Stimulated activated CD4-positive, alpha-beta T cell treated with anti-CD3 and anti-CD28 coated beads, Interleukin-15, amount 100 ng/mL, for 24 hours (primary cell): ENCODE measurements at places on chromosomes 2 and 18.
A peak's percentile ranks its signal among the peaks of the same experiment; 100 is the strongest.

GRCh38 chr2:231709636-231709980 lies 1.3 kb downstream of the PTMA start:
- DNase-seq, result no peak

- no peak for DNase-seq
Measured at GRCh38 chr2:118750959-118751565, 96.4 kb downstream of the EN1 start.

- no peak for DNase-seq
Measured at GRCh38 chr2:221322741-221323140, 249.4 kb downstream of the EPHA4 start.

DNA sequence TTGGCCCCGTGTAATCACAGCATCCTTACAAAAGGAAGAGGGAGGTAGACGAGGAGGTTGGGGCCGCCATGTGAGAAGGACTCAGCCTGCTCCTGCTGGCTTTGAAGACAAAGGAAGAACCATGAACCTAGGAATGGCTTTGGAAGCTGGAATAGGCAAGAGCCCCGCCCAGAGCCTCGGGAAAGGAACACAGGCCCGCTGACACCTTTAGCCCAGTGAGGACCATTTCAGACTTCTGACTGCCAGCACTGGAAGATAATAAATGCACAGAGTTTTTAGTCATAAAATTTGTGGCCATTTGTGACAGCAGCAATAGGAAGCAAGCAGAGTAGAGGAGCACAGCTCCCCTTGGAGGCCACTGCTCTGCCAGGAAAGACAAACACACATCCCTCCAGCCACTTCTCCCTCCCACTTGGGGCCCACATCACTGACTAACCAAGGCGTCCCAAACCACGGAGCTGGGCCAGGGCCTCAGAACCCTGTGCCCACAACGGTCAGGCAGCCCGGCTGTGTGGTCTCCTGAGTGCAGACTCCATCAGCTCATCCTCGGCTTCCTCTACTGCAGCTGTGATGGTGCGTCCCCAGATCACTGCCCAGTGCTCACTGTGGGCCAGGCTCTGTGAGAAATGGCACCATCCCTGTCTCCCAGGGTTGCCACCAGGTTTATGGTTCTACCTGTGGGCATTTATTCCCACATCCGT lies 39.7 kb downstream of the TFCP2L1 start:
- DNase-seq, result no peak

GRCh38 chr18:9915291-9916076 lies 1.7 kb downstream of the VAPA start:
- DNase-seq, result no peak

DNA sequence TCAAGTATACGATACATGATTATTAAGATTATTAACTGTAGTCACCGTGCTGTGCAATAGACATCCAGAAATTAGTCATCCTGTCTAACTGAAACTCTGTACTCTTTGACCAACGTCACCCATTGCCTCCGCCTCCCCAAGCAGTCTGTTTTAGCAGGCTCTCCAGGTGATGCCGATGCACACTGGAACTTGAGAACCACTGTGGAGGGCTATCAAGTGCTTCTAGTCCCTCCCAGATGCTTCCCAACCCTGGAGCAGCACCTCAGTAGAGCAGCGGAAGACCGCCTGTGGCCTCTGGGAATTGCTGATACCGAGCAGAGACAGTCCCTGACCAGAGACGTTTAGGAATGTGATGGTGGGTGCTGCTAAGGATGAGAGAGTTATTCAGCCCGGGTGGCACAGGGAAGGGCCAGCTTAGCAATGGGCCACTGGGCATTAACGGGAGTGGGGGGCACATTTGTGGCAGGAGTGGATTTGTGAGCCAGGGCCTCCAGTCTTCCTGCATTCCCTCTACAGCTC lies 50.7 kb downstream of the LIPG start:
- no peak for DNase-seq

GRCh38 chr2:234003972-234004617 lies 46.4 kb upstream of the SPP2 start:
- DNase-seq, result peak; percentile 53

DNA sequence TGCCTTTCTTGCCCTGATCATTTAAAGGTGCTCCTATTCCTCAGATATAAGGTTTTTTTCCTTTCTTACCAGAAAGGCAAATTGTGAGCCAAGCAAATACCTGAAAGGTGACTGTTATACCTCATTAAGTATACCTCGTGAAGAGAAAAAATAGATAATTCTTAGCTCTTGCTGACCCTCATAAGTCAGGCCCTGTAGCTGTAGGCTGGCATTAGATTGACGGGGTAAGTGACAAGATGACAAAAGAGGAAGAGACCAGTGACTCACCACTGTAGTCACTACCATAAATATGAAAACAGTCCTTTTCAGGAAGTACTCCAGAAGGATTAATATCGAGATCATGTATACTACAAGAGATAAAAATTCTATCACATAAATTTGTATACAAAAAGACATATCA lies 104.6 kb downstream of the PTPN4 start:
- DNase-seq, result no peak

DNA sequence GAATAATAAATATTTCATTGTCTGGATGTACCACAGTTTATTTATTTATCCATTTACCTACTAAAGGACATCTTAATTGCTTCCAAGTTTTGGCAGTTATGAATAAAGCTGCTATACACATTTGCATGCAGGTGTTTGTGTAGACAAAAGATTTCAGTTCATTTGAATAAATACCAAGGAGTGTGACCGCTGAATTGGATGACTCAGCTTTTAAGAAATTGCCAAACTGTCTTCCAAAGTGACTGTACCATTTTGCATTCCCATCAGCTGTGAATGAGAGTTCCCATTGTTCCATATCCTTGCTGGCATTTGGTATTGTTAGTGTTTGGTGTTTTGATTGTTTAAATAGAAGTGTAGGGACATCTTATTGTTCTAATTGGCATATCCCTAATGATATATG lies 36.2 kb upstream of the FMNL2 start:
- no peak for DNase-seq

GRCh38 chr2:179373816-179374215 lies 109.2 kb upstream of the SESTD1 start:
- DNase-seq, result no peak

DNA sequence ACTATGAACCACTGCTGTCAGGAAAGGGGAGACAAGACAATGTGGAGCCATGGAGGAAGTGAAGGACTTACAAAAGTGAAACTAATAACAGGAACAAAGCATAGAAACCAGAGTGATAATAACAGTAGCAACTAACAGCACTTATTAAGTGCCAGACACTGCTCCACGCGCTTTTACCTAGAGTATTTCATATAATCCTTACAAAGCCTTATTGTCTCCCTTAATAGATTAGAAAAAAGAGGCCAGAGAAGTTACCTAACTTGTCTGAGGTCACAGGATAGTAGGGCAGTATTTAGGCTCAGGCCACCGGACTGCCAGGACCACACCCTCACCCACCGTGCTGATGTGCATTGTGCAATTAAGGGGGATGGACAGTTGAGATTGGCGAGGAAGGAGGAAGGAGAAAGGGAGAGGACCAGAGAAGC lies 98.6 kb upstream of the NFU1 start:
- no peak for DNase-seq

GRCh38 chr18:22838639-22839277 lies 94.4 kb upstream of the RBBP8 start:
- DNase-seq, result peak; percentile 11

- DNase-seq, result no peak
Measured at GRCh38 chr2:208280933-208281332, 14.9 kb downstream of the PIKFYVE start.

DNA sequence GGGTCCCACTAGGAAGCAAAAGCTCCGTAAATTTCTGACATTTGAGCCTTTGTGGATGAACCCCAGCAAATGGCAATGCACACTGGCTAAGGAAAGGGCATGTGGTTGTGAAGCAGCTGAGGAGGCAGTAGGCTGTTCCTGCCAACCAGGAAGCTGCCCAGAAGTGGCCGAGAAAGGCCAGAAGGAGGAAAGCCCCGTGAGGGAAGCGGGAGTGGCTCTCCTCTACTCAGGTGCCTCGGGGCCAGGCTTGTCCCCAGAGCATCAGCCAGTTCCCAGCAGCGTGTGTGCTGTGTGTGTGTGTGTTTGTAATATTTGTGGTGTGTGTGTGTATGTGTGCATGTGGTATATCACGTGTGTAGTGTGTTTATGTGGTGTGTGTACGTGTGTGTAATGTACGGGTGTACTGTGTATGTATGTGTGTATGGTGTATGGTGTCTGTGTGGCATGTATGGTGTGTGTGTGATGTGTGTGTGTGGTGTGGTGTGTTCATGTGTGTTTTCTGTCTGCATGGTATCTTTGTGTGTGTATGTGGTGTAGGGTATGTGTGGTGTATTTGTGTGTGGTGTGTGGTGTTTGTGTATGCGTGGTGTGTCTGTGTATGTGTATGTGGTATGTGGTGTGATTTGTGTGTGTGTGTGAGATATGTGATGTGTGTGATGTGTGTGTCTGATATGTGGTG lies 90.6 kb downstream of the APOB start:
- DNase-seq, result no peak

- no peak for DNase-seq
Measured at GRCh38 chr2:72956936-72957335, 39.6 kb downstream of the EMX1 start.

DNA sequence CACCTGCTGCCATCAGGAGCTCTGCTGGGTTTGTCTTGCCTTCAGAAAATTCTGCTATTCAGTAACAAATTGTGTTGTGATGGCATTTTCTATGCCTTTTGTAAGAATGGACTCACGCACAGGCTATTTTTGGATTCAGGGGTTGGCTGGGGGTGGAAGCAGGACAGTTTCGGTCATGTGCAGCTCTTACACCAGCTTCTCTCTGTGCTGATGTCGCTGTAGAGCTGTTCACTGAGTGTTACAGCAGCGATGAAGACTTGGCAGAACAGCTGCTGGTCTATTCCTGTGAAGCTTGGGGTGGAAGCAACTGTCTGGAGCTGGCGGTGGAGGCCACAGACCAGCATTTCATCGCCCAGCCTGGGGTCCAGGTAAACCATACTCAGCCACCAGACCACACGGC lies 49.2 kb downstream of the TRPM8 start:
- no peak for DNase-seq

DNA sequence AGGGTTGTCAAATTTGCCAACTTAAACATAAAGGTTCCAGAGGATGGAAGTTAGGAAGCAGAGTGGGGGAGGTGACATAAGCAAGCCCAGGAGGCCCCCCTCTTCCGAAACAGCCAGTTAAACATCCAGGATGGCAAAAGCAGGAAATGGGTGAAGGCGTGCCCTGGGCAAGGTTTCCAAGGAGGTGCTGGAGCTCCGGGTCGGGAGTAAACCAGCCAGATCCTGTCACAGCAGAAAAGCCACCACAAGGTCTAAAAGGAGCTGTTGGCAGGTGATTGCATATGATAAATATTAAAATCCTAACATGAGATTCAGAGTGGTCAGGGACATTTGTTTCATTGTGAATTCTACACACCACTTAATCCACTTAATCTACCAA lies 572.2 kb upstream of the SALL3 start:
- no peak for DNase-seq

DNA sequence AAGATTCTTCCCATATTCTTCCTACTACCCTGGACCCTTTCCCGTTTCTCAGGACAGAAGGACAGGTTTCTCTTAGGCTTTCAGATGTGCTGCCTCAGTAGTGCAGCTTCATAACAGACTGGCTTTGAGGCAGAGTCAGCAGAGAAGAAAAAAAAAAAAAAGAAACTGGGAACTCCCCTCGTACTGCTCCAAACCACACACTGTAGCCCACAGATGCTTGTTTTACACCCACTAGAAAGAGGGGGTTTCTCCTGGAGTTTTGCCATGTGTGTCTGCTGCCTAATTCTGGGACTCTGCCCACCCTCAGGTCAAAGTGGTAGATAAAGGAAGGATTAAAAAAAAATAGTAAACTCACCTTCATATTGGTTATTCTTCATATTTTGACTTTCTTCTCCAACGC lies 95.9 kb downstream of the NCOA1 start:
- DNase-seq, result peak; percentile 30
